Activated CD8-positive, alpha-beta memory T cell treated with anti-CD3 and anti-CD28 coated beads for 1 hour (primary cell): ENCODE measurements at places on chromosomes 5 and 9.

DNA sequence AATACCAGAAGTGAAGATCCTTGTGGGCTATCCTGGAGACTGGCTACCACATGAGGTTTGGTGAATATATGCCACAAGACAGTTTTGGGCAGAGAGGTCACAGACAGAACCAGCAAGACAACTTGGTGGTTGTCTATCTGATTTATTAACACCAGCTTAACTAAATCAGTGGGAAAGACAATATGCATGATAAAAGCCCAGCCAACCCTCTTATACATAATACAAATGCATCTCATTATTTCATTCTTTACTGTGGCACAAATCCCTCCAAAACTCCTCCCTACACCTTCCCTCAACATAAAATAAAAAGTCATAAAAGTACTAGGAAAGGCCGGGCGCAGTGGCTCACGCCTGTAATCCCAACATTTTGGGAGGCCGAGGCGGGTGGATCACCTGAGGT is 8.1 kb downstream of the HINT1 start:
- DNase-seq: no peak

- DNase-seq: no peak
Observed at GRCh38 chr9:100674419-100675122, 96.7 kb downstream of the CAVIN4 start.

- no peak for DNase-seq
Observed at GRCh38 chr5:31811210-31811609, 172.3 kb downstream of the PDZD2 start.

- no peak for DNase-seq
Observed at GRCh38 chr5:100779669-100780375, 123.3 kb downstream of the ST8SIA4 start.

GRCh38 chr9:116162241-116162781 is 8.7 kb downstream of the PAPPA start:
- DNase-seq: no peak

DNA sequence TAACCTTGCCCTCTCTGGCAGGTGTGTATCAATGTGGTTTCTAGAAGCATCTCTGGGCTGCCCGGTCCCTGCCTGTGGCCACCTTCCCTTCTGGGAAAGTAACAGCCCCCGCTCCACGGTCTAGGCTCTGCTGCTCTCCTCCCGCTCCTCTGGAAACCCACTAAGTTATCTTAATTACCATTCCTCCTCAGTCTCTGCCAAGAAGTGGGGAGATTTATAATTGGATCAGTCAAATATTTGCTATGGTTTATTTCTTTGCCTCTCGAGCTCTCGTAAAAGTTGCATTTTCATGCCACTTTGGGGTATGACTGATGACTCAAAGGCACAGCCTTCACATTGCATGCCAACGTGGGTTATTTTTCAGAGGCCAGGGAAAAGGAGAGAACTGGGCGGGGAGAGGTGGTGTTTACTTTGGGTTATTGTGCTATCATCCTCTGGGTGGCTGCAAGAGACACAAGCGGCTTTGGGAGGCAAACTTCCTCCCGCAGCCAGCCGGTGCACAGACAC is 205.3 kb upstream of the WWC1 start:
- DNase-seq: no peak

- no peak for DNase-seq
Observed at GRCh38 chr5:90014420-90014819, 395.1 kb downstream of the CETN3 start.

DNA sequence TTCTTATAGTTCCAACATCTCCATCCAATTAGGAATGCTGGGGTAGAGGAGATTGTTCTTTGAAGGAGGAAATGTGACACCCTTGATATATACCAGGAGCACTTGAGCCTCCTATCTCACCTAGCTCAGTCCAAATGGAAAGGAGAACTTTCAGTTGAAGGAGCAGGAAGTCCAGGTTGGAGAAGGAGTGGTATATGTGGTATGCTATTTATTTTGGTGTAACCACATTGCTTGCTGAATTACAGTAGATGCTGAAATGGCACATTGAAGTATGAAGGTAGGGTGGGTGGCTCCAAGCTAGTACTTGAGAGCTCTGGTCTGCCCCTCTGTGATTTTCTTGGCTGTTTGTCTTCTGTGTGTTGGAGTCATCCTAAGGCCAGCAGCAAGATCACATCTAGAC is 6.1 kb downstream of the CSNK1G3 start:
- DNase-seq: no peak

GRCh38 chr5:139949710-139950109 is 93.4 kb downstream of the NRG2 start:
- no peak for DNase-seq

DNA sequence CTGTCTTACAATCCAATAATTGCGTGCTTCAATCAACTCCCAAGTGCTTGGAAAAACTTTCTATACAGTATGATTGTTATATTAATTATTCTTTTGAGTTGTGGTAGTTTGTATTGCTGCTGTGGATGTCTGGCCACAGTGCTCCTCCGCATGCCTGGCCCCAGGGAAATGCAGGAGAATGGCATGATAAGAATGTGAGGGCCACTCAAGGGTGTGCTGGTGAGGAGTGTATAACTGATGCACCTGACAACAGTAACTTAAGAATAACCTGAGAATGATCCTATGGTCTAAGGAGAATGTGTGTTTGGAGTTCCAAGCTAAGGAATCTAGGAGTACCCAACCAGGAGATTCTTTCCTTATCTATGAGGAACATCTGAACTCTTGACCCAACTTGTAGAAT is 152.9 kb upstream of the APC start:
- no peak for DNase-seq

- DNase-seq: no peak
Observed at GRCh38 chr5:34015120-34015822, 7.4 kb upstream of the AMACR start.

DNA sequence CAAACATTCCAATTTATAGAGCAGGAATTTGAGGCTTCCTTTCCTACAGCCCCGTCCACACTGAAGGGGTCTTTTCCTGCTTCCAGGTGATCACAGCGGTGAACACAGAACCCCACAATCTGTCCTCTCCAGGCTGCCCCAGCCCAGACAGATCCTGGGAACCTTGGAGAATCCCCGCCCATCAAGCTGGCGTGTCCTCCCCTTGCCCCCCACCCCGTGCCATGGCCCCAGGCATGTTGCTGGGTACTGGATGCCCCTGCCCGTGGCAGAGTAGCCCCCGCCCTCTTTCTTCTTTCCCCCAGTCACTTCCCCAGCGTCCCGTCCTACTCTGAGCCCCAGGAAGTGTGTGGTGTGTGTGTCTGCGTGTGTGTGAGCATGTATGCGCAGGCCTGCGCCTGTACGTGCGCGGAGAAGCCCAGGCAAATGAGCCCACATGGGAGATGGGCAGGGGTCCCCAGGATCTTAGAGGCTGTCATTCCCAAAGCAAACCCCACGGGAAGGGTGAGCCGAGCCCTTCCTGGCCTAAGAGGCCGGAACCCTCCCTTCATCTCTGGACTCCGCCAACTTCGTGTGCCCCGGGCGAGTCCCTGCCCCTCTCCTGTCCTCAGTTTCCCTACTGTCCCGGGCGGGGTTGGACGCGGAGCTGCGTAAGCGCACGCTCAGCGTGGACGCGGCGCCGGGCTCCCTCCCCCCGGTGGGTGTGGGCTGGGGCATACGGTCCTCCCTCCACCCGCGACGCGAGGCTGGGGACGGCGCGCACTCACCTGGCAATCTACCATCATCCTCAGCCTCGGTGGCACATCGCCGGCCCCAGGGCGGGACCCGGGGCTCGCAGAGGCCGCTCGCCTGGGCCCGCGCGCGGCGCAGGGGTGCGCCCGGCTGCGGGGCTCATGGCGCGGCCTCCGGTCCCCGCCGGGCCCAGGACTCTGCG is 15.2 kb downstream of the GBGT1 start:
- DNase-seq: no peak

GRCh38 chr5:36422952-36423351 is 121.2 kb upstream of the RANBP3L start:
- no peak for DNase-seq

GRCh38 chr5:73822989-73823339 is 197.0 kb downstream of the ARHGEF28 start:
- no peak for DNase-seq

DNA sequence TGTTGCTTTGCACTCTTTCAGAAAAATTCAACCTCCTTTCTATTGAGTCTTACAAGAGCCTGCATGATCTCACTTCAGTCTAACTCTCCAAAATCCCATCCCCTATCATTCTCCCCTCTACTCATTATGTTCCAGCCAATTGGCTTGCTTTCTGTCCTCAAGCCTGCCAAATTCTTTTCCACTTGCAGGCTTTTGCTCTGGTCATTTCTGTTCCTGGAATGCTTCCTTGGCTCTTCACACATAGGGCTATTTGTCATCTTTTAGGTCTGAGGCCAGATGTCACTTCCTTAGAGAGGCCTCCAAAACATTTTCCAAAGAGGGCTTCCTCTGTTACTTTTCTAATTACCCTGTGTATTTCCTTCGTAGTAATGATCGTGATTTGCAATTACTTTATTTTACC is 11.8 kb upstream of the CHD1 start:
- no peak for DNase-seq

- no peak for DNase-seq
Observed at GRCh38 chr9:72564479-72565281, 43.3 kb downstream of the TMC1 start.

GRCh38 chr5:59543821-59544442 is 349.6 kb downstream of the PDE4D start:
- DNase-seq: no peak

GRCh38 chr5:142007237-142007544 is 5.6 kb downstream of the GNPDA1 start:
- no peak for DNase-seq

DNA sequence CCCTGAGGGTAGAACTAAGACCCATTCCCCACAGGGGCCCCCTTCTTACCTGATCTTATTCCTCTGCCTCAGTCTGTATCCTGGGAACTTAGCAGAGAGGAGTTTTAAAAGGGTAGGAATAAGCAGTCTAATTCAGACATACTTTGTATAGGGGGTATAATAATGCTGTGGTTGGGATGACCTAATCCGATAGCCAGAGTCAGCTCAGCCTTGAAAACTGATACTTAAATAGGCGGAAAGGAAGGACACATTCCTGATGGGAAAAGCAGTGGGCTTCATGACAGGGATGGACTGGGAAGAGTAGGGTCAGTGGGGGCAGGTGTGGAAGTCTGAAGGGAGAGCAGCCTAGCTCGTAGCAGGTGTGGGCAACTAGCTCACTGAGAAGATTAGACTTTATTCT is 52.2 kb upstream of the TESK1 start:
- no peak for DNase-seq

GRCh38 chr5:33688066-33688465 is 203.7 kb downstream of the ADAMTS12 start:
- no peak for DNase-seq

DNA sequence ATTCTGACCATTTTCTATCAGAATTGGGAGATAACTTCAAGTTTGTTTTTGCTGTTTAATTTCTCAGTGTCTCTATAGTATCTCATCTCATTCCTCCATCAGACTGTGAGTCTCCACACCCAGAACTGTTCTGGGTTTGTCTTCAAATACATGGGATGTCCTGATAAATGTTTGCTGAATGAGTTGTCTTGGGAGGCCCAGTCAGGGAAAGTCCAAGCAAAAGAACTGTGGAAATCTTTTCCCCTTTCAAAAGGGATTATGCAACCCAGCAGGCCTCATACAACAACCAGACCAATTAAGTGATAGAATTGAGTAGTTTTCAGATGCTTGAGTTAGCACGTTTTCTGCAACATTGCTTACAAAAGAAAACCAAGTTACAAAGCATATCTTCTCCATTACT is 324.4 kb downstream of the BRINP1 start:
- no peak for DNase-seq

GRCh38 chr5:40220260-40220659 is 459.5 kb upstream of the PTGER4 start:
- DNase-seq: no peak

GRCh38 chr9:134496413-134497282 is 145.0 kb upstream of the COL5A1 start:
- no peak for DNase-seq
